ENCODE measurements at places on chromosomes 2 and 18.

GRCh38 chr2:159066541-159067156 is 98.2 kb downstream of the TANC1 start:
- no peak for DNase-seq

DNA sequence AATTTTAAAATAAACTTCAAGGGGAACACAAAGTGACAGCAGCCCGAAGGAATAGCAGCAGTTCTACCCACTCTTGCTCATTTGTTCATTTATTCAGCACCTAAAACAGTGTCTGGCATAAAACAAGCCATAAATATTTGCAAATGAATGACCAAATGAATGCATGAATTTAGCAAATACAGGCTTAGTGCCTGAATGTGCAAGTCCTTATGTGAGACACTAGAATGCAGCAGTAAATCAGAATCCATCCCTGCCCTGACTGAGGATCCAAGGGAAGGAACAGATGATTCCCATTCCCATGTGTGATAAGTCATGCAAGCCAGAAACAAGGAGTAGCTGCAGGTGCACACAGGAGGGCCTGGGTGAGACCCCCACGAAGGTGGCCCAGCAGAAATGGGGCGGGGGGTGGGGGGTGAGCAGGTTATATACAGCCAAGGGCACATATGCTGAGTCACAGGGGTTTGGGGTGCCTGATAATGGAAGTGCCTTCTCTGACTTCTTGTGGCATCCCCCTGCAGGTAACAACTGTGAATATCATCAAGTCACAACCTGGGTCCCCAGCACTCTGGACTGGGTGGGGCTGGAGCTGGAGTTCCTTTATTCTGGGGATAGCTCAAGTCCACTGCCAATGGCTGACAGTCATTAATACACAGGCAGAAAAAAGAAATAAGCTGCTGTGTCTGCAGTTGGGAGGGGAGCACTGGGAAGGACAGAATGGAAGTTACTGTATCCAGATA is 311.9 kb downstream of the TXNL1 start:
- no peak for DNase-seq

DNA sequence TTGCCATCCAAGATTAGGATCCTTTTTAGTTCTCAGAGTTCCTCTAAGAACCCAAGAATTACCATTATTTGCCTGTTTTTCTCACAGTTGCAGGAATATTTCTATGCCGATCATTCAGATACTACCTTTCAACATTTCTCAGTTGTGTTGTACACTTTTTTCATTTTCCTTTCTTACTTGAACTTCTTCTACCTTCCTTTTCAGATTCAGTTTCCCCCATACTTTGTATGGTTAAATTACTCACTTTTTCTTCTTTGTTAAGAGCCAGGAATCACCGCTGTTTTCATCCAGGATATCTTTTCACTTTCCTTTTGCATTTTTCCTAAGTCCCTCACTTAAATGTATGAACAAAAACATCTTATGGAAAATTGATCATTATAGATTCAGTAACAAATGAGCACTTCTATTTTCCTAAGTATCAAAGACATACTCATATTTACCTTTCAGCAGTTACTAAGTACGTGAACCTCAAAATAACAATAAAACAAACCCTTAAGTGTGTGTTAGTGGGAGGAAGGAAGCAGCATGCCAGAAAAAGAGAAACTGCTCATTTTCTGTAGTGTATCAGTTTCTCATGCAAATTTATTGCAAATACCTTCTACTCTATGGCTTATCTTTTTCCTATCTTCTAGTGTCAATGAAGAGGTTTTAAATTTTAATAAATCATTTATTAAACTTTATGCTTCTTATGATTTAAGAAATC is 64.3 kb upstream of the STAT1 start:
- DNase-seq = no peak

GRCh38 chr18:7722955-7723354 is 155.8 kb downstream of the PTPRM start:
- DNase-seq = no peak

DNA sequence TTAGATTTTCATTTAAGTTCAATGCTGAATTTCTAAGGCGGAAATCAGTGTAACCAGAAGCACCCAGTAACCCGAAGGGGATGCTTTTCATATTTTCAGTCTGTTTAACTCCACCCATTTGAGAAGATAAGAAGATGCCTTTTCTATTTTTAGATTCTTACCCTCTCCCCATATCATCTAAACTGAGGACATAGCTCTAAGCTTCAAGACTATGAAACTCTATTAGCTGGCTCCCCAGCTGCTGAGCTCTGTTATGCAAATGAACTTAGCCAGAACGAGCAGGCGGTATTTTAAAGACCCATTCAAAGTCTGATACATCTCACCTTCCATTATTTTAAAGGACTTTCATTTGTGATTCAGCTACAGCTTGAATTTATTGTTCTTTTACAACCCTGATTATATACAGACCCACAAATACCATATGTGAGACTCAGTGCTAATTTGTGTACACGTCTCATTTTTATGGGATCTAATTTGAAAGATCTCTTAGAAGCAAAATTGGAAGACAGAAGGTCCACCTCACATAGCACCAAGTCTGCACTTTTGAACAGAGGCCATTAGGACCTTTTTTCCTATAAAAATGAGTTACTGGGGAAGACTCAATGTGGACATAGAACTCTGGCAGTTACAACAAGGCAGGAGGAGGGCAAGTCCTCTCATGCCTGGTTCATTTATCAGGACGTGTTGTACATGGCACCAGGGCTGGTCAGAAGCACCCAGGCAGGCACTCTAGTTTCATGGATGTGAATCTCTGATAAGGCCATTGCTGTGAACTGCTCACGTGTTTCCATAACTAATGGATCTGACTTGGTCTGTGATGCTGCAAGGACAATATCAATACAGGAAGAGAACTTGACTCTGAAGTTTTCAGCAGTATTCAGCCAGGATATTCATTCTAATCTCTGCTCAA is 16.3 kb downstream of the CDC42EP3 start:
- DNase-seq = no peak

All from NCI-H2107 (cell line).